ENCODE measurements at places on chromosomes 4 and X. TPM values are rescaled to one million over a fixed set of nuclear protein-coding genes. Genes with fewer than 3 reads are reported as not detected.

- DNase-seq, result no peak
Observed at GRCh38 chr4:123667496-123667895, 270.9 kb downstream of the SPRY1 start.

DNA sequence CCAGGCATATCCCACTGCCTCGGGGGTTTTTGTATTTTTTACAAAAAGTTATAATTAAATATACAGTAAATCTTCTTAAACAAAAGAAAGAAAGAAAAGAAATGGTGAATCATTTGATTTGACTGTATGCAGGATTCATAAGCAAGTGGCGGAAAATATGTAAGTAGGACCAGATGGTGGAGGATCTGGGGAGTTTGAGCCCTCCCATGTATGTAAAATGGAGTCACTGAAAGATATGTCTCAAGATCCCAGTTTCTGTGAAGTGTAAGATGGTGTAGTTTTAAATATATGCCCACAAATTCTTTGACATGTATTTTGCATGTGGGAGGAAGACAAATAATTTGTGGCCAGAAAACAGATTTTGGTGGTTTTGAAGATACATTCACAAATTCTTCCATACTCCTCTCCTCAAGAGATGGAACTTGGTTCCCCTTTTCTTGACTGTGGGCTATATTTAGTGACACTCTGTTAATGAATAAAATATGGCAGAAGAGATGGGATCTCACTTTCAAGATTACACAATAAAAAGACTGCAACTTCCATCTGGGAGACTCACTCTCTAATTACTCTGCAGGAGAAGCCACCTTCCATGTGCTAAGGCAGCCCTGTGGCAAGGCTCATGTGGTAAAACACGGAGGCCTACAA lies 133.6 kb upstream of the S100G start:
- DNase-seq, result no peak

- DNase-seq, result no peak
Observed at GRCh38 chr4:52370576-52370975, 288.5 kb downstream of the USP46 start.

Gene CCDC160
- total RNA-seq, result not detected

DNA sequence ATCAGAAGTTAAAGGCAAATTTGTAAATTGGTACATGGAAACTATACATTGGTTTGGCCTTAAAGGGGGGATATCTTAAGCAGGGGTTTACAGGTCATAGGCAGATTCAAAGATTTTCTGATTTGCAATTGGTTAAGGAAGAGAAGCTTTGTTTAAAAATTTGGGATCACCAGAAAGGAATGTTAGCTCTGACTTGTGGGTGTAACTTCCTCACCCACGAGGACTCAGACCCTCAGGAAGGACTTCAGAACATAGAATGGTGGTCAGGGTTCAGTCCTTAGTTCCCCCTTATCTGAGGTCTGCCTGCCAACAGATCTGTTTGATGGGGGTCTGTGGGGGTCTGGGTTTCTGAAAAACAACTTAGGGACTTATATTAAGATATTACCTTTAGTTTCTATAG lies 427.4 kb upstream of the DIPK2B start:
- no peak for DNase-seq

Gene PCYT1B
- 1.0 TPM for total RNA-seq

Gene HAUS7
- 65.5 TPM for total RNA-seq

Gene COX7B2
- not detected for total RNA-seq

DNA sequence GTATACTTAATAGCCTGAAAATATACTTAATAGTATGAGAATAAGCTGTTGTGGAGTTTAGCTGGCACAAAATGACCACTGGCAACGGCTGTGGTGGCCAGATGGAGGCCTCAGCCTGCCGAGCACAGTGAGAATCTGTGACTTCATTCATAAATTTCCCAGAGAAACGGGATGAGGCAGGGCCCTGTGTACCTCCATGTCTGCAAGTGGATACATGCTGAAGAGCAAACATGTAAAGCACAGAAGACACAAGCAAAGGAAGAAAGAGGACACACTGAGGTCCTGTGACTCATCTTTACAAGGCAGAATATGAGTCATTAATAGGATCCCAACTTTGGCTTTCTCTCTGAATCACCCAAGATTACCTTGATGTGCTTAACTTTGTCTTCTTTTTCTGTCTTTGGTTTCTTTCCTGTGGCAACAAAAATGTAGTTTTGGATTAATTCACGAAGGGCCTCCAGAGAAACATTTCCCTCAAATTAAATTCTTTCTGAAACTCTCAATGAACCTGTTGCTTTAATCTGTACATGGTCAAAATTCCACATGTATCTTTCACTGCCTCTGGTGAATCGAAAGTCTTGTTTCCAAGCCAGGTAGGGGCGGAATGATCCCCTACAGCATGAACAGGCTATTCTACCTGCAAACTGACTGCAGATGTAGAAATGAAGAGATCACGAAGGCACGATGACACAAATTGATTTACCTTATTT lies 56.4 kb downstream of the IRF2 start:
- DNase-seq, result no peak

Gene TMEM175
- 13.9 TPM for total RNA-seq

DNA sequence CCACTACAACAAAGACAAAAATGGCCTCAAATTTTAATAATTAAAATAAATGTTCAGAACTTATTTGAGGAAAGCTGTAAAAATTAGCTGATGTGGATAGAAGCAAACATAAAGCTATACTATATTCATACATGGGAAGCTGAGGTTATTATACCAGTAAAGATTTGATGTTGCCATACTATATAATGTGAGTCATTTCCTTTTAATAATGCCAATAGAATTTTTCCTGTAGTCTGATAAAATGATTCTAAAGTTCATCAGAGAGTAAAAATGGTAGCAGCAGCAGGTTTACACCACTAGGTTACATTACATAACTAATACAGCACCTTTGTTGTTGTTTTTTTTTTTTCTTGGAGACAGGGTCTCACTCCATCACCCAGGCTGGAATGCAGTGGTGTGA lies 45.5 kb upstream of the CYP2U1 start:
- no peak for DNase-seq

DNA sequence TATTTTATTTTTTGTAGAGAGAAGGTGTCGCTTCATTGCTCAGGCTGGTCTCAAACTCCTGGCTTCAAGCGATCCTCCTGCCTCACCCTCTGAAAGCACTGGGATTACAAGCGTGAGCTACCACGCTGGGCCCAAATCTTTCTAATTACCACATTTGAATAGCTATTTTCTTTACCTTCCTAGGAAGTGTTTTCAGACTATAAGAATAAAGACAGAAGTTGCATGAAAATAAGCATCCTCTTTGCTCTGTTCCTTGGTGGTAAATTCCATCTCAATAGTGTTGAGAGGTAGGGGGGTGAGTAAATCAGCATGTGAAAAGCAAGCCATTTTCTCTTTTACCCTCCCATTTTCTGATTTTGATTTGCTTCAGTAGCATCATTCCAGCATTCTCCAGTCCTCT lies 122.4 kb downstream of the LARP7 start:
- no peak for DNase-seq

DNA sequence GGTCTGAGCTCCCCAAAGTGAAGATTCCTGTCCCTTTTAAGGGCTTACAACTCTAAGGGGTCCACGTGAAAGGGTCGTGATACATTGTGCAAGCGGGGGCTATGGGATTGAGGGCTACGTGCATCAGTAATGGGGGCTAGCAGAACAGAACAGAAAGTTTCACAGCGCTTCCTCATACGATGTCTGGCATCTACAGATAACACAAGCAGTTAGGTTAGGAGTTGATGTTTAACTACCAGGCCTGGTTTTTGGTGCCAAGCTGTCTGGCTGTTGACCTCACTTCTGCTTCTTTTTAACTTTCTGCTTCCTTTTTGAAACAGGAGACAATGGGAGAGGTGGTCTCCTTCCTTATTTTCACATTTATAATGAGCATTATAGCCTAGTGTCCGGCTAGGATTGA lies 368.6 kb upstream of the CXorf51A start:
- no peak for DNase-seq

DNA sequence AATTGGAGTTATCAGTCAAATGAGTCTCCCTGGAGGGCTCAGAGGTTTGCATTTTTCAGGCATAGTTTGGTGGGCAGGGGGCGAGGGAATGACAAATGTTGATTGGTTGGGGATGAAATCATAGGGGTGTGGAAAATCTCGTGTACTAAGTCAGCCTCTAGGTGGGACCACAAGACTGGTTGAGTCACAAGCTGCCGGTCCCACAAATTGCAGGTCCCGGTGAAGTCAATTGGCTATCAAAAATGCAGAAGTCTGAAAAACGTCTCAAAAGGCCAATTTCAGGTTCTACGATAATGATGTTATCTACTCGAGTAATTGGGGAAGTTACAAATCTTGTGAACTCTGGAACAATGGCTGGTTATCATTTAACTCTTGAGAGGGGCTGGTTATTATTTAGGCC lies 98.8 kb upstream of the DHX15 start:
- no peak for DNase-seq

GRCh38 chrX:19388064-19388679 lies 44.4 kb downstream of the PDHA1 start:
- DNase-seq, result no peak

Gene ANK2
- 5.4 TPM for total RNA-seq

Gene P2RY8
- total RNA-seq, result 18.9 TPM

DNA sequence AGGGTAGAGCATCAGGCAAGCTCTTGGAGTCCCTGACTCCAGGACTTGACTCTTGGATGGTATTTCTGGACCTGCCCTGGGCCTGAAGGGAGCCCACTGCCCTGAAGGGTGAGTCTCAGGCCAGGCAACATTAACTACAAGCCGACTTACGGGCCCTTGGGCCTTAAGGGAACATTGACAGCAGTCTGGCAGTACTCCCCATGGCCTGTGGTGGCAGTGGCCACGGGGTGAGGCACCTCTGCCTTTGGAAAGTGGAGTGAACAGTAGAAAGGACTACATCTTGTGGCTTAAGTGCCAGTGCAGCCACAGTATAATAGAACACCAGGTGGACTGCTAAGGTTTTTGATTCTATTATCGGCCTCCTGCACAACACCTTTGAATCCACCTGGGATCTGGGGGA lies 36.3 kb downstream of the SH3BGRL start:
- no peak for DNase-seq

DNA sequence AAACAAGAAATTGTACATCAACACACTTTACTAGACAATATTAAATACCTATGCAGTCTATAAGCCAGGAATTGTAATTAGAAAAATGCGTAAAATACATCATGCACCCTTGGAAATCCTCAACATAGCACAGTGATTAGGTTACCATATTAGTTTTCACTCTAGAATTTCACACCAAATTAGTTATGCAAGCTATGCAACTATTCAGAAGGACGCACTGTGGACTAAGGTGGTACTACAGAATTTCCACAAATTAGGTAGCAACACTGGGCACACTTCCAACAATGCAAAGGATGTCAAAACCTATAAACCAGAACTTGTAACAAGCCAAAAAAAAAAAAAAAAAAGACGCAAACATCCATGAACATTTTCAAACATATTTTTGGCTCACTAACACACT lies 71.1 kb upstream of the ZCCHC13 start:
- no peak for DNase-seq
